Activated naive CD8-positive, alpha-beta T cell treated with anti-CD3 and anti-CD28 coated beads, Interleukin-2, amount 50 U/mL, for 16 hours (primary cell): ENCODE measurements at places on chromosomes 3 and 15.
A peak's percentile ranks its signal among the peaks of the same experiment; 100 is the strongest.

DNA sequence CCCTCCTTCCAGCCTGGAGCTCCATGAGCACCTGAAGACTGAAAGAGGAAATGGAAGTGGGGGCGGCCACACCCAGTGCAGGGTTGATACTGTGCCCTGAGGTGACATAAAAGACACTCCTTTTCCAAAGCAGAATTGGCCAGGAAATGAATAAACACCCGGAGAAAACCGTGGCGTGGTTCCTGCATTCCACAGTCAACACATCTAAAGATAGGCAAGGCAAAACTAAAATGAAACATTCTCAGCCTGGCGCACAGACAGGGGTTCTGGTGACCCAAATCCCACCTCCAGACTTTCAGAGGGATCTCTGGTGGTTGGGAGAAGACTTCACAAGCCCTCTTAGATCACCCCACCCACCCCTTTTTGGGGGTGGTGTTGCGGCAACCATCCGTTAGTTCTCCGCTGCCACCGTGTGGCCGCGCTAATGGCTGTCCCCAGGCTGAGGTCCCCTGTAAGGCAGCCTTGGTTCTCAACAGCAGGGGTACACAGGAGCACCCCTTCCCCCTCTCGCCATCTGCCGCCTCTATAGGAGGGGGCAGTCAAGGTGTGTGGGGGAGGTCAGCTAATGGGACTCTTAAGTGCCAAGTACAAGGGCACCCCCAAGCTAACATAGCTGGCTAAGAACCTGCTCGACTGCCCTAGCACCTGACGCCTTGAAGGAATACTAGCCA lies 2.5 kb upstream of the MST1R start:
- DNase-seq: no peak

- DNase-seq: no peak
Observed at GRCh38 chr3:172112734-172113120, 73.3 kb downstream of the FNDC3B start.

GRCh38 chr15:33716025-33716424 lies 252.3 kb upstream of the CHRM5 start:
- DNase-seq: no peak

- no peak for DNase-seq
Observed at GRCh38 chr15:32979710-32980109, 214.8 kb downstream of the FMN1 start.

DNA sequence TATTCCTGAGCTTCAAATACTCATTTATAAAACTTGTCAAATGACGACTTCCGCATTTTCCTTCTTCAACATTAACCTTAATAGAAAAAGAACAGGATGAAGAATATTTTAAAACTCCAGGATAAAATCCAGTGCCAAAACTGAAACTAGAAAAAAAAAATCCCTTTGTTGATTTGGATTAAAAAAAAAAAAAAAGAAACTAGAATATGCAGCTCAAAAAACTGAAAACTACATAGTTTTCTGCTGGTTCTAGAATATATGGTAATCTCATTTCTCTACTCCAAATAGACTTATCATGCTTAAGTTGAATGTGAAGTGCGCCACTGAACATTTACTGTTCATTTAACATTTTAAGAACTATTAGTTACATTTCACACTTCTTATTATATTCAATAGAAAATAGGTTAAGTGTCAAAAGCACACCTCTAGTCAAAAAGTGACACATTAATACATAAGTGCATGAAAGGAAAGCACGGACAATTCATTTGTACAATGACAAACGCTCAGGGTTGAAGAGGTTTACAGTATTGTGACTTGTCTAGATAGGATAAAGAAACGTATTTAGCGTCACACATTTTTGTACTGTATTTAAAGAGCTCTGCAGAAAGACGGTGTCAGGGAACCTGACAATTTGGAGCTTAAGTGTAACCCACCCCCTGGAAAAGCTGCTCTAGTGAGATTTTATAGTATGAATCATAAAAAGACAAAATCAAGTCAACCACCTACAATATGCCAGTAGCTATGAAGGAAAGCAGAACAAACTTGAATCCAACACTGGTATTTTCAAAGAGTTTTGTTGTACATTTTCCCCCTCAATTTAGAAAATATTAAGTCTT lies 5.8 kb downstream of the TRA2B start:
- no peak for DNase-seq

DNA sequence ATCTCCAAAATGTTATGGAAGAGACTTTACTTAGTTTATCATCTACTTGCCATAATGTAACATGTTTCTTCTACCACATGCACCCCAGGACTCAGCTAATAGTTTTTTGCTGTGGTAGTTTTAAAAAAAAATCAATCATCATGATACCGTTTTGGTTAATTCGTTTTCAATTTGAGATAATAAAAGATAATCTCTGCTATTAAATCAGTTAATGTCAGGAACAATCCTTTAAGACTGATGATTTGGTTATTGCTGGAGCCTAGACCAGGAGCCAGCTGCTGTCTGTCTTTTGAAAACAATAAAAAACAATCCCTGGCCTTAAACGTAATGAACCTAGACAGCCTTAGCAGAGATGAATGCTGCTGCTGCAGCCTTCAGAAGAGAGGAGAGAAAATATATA lies 403.7 kb downstream of the OXSM start:
- DNase-seq: no peak

- no peak for DNase-seq
Observed at GRCh38 chr15:79549196-79549595, 117.1 kb downstream of the MINAR1 start.

- DNase-seq: no peak
Observed at GRCh38 chr3:139418144-139418543, 28.7 kb upstream of the COPB2 start.

- no peak for DNase-seq
Observed at GRCh38 chr15:44836094-44836493, 99.8 kb downstream of the TRIM69 start.

DNA sequence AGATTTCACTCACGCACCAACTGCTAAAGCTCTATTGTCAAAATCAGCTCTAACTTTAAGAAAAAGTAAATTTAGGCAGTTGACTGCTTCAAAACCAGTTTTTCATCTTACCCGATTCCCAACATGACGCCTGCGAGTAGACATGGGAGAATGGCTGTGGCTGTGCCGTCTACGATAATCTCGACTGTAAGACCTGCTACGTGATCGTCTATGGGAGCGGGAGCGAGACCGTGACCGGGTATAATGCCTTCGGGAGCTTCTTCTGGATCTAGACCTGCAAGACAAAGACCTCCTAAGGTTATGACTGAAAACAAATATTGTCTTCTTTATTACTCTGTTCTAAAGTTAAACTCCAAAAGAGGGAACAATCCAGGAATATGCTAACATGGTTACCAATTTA lies 12.5 kb downstream of the TRA2B start:
- DNase-seq: no peak

DNA sequence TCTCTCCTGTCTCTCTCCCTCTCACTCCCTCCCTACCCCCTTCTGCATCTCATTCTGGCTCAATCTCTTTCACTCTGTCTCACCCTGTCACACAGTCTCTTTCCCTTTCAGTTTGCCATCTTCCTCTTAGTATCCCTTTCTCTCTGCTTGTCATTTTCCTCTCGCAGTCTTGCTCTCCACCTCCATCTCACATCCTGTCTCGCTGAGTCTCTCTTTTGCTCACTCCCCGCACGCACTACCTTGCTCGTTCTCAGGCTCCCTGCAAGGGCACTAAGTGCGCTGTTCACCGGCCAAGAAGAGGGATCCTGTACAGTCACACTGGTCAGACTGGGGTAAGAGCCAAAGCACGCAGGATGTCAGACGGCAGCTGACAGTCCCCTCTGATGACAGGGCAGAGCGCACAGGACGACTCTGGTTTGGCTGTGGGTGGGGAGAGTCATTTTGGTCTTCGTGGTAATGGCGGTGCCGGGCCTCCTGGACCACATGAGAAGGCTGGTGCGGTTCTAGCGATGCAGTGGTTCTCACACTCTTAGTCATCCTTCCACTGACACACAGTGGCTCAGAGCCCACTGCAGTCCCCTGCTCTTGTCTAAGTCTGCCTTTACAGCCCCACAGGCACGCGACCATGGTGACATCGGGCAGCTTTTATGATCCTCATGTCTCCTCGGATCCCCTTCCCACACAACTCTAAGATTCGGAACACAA lies 356.8 kb downstream of the FOXP1 start:
- DNase-seq: peak; percentile 83

DNA sequence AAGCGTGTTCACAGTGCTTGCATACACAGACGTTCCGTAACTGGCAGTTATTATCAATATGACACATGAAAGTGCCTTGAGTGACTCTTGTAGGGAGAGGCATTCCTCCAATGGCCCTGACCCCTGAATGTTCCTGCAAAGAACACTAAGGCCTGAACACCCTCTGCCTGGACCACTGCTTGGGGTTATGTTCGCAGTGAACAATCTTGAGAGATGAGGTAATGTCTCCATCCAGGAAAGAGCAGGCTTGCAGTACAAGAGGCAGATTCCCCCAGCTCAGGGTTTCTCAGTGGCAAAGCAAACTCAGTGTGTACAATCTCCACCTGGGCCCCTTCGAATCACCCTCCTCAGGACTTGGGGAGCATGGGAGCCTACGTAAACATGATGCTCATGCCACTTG lies 324.6 kb downstream of the MAGI1 start:
- no peak for DNase-seq

GRCh38 chr3:40864146-40864782 lies 335.0 kb upstream of the CTNNB1 start:
- no peak for DNase-seq

- DNase-seq: no peak
Observed at GRCh38 chr3:124919756-124920155, 14.8 kb downstream of the MUC13 start.

GRCh38 chr3:188241883-188242282 lies 87.9 kb downstream of the LPP start:
- DNase-seq: no peak

GRCh38 chr15:69081310-69082004 lies 67.0 kb downstream of the NOX5 start:
- DNase-seq: no peak

DNA sequence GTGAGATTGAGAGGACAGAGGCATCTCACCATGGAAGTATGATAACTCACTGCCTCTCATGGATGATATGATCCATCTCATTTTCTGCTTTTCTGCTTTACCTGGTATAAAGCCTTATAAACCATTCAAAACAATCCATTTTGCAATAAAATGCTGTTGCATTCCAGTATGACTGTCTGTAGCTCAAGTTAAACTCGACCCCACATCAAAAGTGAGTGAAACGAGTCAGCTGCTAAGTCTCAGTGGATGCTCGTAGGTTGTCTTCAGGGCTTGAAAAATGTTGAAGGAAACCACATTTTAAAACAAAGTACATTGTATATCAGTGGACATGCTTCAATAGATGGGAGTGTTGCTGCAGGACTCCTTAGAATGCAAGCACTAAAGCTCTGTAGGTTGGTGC lies 839.0 kb downstream of the TUSC7 start:
- DNase-seq: no peak
